ENCODE measurements at places on chromosomes 3 and 15. TPM values are rescaled to one million over a fixed set of nuclear protein-coding genes. Genes with fewer than 3 reads are reported as not detected.

PIF1 gene
- total RNA-seq, result 28.8 TPM

OSBPL10 gene
- 13.9 TPM for total RNA-seq

B3GNT5 gene
- 9.8 TPM for total RNA-seq

HYAL1 gene
- total RNA-seq, result 0.66 TPM
